ENCODE measurements at places on chromosomes 4 and X.
A peak's percentile ranks its signal among the peaks of the same experiment; 100 is the strongest.

DNA sequence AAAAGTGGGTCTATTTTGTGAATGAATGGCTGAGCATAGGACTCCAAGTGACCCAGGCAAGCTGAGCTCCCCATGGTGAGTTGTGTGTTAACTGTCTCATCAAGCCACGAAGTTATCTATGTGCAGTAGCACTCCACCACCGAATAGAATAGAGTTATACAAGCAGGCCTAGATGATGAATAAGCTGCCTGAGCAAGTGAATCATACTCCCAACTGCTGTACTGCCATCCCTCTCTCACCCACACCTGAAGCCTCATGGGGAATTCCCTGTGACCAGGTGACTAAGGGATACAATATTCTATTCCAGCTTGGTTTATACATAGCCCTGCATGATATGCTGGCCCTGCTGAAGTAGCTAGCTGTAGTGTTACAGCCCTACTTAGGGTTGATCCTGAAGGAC, 38.7 kb downstream of the KDM5C start:
- no peak for DNase-seq

DNA sequence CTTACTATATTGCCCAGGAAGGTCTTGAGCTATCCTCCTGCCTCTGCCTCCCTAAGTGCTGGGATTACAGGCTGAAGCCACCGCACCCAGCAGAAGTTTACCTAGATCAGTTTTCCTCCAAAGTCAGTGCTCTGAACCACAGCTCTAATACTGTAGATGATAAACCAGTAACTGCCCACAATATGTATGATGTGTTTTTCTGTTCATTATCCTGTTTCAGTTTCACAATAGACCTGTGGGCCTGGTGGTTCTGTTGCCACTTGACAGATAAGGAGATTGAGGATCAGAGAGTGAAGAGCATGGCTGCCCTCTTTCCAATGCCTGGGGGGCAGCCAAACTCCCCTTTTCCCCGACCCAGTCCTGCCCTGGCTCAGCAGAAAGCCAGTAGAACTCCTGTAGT, 87.0 kb downstream of the EFNB1 start:
- DNase-seq = no peak

- no peak for DNase-seq
Measured at GRCh38 chr4:66300336-66300934, 630.1 kb upstream of the EPHA5 start.

DNA sequence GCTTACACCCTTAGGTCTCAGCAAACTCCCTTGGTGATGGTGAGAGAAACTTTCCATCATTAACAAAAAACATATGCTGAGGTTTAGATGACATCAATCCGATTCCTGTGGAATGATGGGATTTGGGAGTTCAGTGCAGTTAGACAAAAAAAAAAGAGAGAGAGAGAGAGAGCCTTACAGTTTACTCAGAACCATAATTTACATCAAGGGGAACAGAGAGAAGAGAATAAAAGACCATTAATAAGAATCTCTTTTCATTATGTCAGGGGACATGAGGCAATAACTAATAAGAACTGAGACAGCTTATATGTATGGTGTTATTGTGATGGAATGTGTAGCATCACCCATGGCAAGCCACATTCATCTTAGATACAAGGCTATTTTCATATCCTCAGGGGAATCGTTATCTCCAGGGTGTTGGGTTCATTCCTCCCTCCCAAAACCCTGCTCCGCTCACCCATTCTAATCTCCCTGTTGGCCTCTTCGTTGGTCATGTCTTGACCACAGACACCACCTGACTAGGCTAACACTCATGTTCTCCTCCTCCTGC, 175.7 kb upstream of the MXRA5 start:
- DNase-seq = no peak

DNA sequence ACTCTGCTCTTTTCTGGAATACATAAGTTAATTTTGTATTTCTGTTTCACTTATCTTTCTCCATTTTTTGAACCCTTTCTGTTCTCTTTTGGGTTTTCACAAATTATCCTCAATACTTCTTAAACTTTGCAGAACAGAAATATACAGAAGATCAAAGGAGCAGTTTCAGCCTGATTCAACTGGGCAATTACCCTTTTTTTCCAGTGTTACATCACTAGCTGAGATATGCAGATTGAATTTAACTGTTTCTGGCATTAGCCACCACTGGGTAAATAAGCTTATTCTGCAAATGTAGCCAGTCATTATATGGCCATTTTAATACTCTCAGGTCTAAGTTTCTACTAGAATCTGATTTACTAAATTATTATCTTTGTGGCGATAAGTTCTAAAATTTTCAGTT, 66.9 kb upstream of the GRID2 start:
- no peak for DNase-seq

DNA sequence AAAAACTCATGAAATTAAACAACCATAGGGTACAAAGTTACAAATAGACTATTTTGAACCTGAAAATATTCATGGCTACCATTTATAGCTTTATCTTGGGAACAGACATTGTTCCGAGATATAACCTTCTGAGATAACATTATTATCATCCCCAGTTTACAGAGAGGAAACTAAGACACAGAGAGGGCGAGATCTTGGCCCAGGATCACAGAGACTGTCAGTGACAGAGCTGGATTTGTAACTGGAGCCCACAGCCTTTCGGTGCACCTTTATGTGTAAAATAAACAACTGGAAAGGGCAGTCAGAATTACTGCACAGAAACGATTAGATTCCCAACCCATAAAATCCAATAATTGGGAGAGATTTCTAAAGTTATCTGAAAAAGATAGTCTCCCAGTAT, 28.4 kb downstream of the KLF3 start:
- DNase-seq = no peak

- no peak for DNase-seq
Measured at GRCh38 chr4:41409594-41409895, 128.4 kb upstream of the LIMCH1 start.

GRCh38 chr4:90234916-90235547, 107.8 kb downstream of the CCSER1 start:
- no peak for DNase-seq

GRCh38 chr4:159006202-159006601, 96.7 kb upstream of the RAPGEF2 start:
- DNase-seq = no peak

DNA sequence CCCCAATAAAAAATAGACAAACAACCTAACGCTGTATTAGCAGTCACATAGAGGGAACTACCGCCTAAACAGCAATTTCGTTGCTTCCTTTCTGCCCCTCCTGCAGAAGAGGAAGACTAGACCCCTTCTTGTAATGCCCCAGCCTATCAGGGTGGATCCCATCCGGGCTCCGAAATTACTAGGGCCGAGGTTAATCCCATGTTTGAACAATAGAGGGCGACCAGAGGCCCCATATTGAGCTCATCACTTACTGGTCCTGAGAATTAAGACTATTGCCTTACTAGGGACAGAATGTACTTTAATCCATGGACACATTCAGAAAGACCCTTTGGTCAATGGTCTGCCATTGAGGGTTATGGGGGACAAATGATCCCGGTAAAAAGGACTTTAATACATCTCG, 11.8 kb upstream of the ZNF630 start:
- peak; percentile 85 for DNase-seq

- peak; percentile 21 for DNase-seq
Measured at GRCh38 chr4:36244257-36245082, at the start of gene ARAP2. Gene ARAP2 (minus strand): TSS chr4:36244514. CDS start chr4:36229486, 15,028 bp downstream.

DNA sequence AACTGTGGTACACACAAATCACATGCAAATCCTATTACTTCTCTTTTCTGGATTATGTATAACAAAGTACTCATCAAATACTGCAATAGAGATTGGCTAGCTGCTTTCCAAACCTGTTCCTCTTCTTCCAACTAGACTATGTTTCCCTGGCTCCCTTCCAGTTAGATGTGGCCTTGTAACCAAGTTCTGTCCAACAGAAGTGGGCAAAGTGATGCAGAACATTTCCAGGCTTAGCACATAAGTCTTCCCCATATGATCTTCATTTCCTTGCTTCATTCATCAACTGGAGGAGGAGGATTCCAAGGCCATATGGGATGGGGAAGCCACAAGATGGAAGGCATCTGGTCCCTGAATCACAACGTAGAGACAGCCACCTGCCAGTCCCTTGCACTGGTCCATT, 8.0 kb downstream of the SLC9A7 start:
- peak; percentile 48 for DNase-seq

GRCh38 chr4:59664771-59665170, 1535.4 kb upstream of the ADGRL3 start:
- no peak for DNase-seq

GRCh38 chr4:142567199-142567598, 278.9 kb downstream of the INPP4B start:
- DNase-seq = peak; percentile 78

- no peak for DNase-seq
Measured at GRCh38 chrX:123626962-123627361, 105.9 kb downstream of the THOC2 start.

GRCh38 chrX:101691835-101692234, 32.2 kb upstream of the ARMCX2 start:
- DNase-seq = no peak

GRCh38 chr4:152476796-152477195, 59.1 kb downstream of the FBXW7 start:
- no peak for DNase-seq

- no peak for DNase-seq
Measured at GRCh38 chr4:169174247-169174646, 96.5 kb downstream of the SH3RF1 start.

DNA sequence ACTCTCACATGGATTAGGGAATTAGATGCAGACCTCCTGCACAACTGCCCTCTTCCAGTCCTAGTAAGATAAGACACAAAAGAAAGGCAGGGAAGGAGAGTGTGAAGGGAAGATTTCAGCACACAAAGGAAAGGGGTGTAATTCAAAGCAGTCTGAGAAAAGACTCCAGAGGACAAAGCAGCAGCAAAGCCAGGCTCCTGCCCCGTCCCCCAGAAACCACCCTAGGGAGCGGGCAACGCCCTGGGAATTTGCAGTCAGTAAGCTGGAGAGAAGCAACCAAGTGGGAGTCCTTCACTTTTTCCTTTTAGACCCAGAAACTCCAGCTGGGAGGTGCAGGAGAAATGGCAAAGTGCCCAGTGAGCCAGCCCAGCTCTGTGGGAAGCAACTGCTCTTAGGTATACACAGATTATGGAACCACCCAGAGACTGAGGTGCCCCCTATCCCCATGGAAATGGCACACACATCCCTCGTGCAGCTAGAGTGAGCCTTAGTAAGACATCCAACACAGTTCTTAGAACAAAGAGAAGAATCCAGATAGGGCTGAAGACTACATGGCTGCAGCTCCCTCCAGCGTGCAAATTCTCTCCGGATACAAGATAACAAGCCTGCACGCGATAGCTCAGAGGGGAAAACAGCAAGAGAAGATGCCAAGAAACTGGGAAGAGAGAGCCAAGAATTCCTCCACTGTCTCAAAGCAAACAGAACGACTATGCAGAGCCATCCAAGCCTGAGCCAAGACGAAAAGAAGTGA, 26.5 kb upstream of the IRAK1 start:
- DNase-seq = no peak

DNA sequence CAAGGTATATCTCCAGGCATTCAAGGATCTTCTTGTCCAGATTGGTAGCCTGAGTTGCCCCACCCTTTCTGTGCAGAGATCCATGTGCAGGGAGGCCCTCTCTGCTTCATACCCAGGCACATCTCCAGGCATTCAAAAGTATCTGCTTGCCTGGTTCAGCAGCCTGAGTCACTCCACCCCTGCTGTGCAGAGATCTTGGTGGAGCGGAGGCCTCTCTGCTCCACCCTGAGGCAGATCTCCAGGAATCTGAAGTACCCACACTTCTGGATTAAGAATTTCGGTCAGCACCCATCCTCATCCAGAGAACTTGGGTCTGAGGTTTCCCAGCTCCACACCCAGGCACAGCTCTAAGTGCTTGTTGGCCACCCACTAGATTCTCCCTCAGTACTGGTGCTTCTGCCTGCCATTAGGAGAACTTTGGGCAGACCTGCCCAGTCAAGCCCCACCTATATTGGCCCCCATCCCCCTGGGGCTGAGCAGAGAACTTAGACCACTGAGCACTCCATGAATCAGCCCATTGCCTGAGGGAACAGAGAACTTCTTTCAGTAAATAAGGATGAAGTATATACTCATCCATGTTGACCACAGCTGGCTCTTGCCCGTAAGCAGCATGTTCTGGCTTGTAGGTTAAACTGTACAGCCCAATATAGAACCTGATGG, 199.5 kb upstream of the ZCCHC13 start:
- no peak for DNase-seq

DNA sequence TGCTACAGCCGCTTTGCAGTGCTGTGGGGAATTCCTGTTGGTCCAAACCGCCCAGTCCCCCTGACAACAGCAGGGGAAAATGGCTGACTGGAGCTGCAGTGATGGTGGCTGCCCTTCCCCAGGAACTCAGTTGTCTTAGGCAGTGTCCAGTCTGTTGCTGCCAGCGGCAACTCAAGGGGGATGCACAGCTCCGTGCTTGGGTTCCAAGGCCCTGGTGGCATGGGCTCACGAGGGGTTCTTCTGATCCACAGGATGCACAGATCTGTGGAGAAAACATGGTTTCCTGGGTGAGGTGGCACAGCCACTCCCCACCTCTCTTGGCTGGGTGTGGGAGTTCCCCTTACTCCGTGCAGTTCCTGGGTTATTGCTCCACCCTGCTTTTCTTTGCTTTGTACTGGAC, 261.2 kb downstream of the TLL1 start:
- DNase-seq = no peak

GRCh38 chr4:140637836-140638235, 69.1 kb upstream of the UCP1 start:
- peak; percentile 52 for DNase-seq

GRCh38 chr4:169115144-169115896, 105.3 kb upstream of the CBR4 start:
- DNase-seq = no peak

- DNase-seq = no peak
Measured at GRCh38 chr4:86547140-86547539, 47.0 kb upstream of the PTPN13 start.

- DNase-seq = no peak
Measured at GRCh38 chrX:127390316-127390715, 570.8 kb downstream of the PRR32 start.

DNA sequence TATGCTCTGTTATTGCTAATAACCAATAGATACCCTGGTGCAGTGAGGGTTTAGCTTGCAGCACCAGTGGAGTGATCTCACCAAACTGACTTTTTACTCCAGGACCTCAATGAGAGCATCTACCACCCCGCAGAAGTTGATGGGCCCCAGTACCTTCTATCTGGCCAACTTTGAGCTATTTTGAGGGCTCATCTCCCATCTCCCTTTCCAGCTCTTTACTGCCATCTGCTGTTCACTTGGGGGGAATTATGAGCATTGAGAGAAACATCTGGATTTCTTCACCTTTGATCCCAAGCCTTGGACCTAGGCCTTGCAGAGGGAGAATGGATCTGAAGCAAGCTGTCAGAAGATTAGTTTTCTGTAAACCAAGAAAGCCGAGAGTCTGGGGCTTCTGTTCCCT, 143.6 kb downstream of the TMEM164 start:
- DNase-seq = peak; percentile 77

GRCh38 chr4:143482840-143483239, 30.7 kb upstream of the SMARCA5 start:
- peak; percentile 10 for DNase-seq

DNA sequence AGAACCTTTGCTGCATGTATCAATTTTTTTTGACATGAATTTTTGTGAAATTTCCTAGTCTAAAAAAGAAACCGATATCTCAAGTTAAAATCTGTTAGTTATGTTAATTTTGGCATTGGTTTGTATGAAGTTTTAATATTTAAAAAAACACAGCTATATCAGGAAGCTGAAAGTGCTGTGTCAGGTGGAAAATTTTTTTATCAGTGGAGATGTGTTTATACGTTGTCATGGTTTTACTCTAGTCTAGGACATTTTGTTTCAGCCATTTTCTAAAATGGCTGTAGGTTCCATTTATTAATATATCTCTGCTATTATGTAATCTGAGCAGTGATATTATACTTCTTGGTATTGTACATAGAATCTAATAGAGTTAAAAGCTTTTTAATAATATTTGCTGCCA, 34.2 kb downstream of the OCRL start:
- DNase-seq = no peak
